ENCODE measurements at places on chromosomes 1 and 21. TPM values are rescaled to one million over a fixed set of nuclear protein-coding genes. Genes with fewer than 3 reads are reported as not detected.

Gene LORICRIN
- total RNA-seq = not detected

DNA sequence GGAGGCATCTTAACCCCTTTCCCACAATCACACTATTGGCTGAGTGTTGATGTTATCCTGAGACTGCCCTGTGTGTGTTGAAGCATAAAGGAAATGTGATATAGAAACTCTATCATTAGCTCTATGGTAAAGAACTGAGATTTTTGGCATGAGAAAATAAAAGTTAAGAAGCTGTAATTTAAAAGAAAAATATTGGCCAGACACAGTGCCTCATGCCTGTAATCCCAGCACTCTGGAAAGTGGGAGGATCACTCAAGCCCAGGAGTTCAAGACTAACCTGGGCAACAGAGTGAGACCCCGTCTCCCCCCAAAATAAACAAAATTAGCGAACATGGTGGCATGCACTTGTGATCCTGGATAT is 14.2 kb upstream of the RIPK4 start:
- no peak for DNase-seq

- no peak for DNase-seq
These were observed 63.5 kb downstream of the AGPAT3 start for GRCh38 chr21:43928222-43929125.

- DNase-seq = no peak
These were observed 34.7 kb upstream of the POFUT2 start for GRCh38 chr21:45322231-45322959.

- no peak for DNase-seq
These were observed 4.2 kb upstream of the RGS13 start for GRCh38 chr1:192631749-192632148.

Gene LCE1F
- total RNA-seq = not detected

Gene BRINP2
- total RNA-seq = 23.7 TPM

- DNase-seq = no peak
These were observed 9.2 kb upstream of the GALE start for GRCh38 chr1:23809751-23810171.

DNA sequence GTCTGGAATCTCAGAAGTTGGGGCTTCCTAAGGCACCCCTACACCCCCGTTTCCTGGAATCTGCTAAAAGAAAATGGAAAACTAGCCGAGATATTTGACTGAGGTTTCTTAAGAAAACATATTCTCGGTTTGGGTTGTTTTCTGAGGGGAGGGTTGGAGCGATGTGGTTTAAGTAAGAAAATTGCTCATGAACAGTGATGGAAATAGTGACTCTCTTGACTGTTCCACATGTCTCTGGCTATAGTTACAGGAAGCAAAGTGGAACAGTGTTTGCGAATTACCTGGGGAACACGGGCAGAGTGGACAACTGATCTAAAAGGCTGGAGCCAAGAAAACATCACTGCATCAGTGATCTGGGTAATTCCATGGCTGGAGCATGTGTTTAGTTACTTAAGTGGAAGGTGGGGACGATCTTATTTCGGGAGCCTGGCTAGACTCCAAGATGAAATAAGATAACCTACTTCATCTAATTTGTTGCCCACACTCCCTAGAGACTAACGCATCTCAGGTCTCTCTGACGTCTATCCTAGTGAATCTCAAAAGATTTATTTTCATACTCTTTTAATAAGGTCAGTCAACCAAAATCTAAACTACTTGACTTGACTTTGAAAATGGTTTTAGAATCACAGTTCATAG is 92.4 kb downstream of the KCNJ15 start:
- DNase-seq = no peak

DNA sequence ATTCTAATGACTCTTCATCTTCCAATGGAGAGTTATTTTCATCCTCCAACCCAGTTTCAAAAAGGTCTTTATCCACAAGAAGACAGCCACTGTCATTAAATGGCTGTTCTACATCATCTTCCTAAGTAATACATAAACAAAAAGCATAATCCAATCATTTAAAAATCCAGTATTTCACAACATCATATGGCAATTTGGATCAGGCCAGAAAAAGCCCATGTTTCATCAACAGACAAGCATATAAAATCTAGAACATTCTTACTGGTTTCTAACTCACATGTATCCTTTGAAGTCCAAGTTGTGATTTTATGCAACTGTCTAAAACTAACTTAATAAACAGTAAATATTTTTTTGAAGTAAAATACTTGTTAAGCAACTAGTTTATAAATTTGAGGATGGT is 6.6 kb downstream of the CLSPN start:
- no peak for DNase-seq

Gene LAMC1
- 178 TPM for total RNA-seq

DNA sequence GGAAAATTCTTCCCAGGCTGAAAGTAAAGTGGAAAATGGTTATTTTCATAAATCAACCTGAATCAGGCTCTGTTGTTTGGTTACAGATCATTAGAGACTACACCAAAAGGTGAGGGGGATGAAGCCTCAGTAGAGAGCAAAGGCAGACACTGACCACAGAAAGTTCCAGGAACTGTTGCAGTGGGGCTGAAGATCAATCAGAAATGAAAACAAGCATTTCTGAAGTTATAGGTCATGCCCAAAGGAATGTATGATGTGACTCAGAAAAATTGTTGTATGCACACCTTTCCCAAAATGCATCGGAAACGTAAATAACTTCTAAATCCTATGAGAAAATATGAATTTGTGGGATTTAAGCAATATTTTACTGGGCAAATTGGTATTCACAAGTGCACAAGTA is 63.3 kb downstream of the FYB2 start:
- no peak for DNase-seq

Gene GIPC2
- 4.8 TPM for total RNA-seq
